ENCODE measurements at places on chromosomes 3 and 15. TPM values are rescaled to one million over a fixed set of nuclear protein-coding genes. Genes with fewer than 3 reads are reported as not detected.

Gene MKRN3
- 26.1 TPM for total RNA-seq

Gene FOXB1
- 2.2 TPM for total RNA-seq

Gene C2CD4A
- total RNA-seq, result 0.09 TPM

GRCh38 chr3:83034806-83035703 is 1273.6 kb upstream of the GBE1 start:
- no peak for DNase-seq

DNA sequence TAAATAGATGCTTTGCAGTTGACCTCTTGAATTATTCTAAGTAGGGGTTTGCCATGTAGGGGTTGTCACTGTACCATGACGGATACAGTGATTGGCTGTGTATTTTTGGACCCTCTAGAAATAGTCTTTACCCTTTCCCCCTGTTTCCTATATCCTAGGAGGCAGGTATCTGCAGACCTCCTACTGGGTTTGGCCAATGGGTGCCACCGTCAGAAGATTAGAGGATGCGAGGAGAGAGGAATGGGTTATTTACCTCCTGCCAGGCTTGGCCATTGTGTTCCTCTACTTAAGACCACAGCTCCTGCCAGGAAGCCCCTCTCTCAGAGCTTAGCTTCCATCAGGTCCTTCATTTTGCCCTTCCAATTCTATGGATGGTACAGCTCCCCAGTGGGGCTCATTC is 40.2 kb upstream of the CLRN1 start:
- no peak for DNase-seq

DNA sequence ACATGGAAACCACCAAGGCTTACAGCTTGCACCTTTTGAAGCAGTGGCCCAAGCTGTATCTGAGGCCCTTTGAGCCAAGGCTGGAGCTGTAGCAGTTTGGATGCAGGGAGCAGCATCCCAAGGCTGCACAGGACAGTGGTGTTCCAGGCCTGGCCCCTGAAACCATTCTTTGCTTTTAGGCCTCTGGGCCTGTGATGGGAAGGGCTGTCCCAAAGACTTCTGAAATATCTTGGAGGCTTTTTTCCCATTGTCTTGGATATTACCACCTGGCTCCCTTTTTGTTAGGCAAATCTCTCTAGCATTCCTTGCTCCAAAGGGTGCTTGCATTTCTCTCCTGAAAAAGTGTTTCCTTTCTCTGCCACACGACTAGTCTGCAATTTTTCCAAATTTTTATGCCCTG is 302.8 kb upstream of the MDFIC2 start:
- DNase-seq, result no peak

- no peak for DNase-seq
These were observed 28.5 kb downstream of the KLHDC8B start for GRCh38 chr3:49199900-49200281.

DNA sequence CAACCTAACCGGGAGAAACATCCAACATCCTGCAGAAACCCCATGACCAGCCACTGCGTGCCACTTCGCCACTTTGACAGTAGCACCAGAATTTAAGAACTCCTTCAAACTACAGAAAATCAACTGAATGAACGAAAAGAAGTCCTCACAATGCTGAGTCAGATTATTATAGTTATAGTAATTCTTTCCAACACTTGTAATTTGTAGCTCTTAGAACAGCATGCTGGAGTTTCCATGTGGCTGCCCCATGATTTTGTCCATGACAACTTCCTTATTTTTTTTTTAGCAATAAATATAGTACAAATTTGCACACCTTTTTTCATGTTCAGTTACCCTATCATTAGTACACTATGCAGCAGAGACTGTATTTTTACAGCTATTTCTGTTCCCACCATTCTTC is 26.1 kb upstream of the SSR3 start:
- DNase-seq, result no peak

DNA sequence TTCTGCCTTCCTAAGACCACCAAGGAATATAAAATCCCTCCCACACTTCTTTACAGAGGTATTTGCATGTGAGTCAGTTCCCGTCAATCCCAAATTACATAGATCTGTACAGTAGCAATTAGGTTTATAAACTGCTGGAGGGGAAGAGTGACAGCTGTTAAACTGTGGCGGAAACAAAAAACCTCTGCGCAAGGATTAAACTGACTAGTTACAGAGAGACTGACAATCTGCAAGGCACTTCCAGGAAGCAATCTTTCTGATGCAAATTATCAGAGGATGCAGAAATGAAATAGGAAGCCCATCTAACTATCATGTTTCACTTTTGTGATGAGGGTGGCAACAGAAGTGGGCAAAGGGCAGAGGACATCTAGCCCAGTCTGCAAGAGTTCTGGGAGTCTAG is 150.4 kb downstream of the RTP4 start:
- DNase-seq, result no peak

- no peak for DNase-seq
These were observed 41.6 kb upstream of the TASOR start for GRCh38 chr3:56724676-56725075.
